ENCODE measurements at places on chromosomes 16 and 17.

DNA sequence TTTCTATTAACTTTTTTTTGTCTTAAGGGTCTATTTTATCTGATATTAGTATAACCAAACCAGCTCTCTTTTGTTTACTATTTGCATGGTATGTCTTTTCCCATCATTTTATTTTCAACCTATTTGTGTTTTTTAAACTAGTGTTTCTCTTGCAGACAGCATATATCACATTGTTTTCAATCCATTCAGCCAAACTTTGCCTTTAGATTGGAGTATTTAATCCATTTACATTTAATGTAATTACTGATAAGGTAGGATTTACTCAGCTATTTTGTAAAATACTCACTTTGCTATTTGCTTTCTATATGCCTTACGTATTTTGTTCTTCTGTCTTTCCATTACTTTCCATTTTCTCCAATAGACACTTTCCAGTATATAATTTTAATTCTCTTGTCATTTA is 108.0 kb upstream of the NACA2 start:
- no peak for DNase-seq

GRCh38 chr17:17496189-17497064 is at the start of gene RASD1:
Gene RASD1, minus strand, starts transcription at chr17:17496395. Its CDS starts 214 bp downstream, at chr17:17496181.
- DNase-seq = peak; percentile 84

- no peak for DNase-seq
Observed at GRCh38 chr16:1119766-1120576, 23.9 kb upstream of the C1QTNF8 start.

DNA sequence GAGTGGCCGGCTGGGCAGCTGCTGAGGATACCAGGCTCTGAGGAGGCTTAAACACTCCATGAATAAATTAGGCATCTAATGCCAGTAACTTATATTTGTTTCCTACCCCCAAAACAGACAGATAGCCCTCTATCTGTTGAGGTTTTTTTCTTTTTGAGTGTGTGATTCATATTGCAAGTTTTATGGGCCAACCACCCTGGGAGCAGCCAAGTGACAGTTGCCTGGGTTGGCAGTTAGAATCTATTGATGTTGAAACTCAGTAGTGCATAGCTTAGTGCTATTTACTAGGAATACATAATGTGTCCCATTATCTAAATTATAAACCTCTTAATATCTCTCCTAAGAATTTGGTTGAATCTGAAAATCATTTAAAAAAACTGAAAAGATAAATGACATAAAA is 397.4 kb downstream of the CA10 start:
- DNase-seq = no peak

GRCh38 chr16:9658164-9658563 is 524.1 kb downstream of the GRIN2A start:
- no peak for DNase-seq

DNA sequence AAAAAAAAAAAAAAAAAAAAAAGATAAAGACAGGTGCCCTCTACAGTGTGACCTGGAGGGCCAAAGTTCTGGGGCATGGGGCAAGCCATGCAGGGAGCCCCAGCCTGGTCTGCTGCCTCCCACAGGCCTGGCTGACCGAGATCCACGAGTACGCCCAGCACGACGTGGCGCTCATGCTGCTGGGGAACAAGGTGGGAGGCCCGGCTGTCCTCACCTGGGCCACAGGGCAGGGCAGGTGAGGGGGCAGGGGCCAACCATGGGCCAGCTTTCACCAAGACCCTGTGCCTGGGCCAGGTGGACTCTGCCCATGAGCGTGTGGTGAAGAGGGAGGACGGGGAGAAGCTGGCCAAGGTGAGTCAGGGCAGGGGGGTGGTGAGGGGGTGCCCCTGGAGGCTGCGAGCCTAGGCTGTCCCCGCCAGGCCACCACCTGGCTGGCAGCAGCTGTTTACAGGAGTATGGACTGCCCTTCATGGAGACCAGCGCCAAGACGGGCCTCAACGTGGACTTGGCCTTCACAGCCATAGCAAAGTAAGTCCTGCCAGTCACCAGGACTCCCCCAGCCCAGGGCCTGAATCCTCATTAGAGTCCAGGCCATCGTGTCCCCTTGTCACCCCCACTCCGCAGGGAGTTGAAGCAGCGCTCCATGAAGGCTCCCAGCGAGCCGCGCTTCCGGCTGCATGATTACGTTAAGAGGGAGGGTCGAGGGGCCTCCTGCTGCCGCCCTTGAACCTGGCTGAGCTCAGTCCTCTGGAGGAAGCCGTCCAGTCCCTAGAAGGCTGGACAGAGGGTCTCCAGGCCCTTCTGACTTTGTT is 2.7 kb upstream of the TRAF7 start:
- DNase-seq = peak; percentile 41

DNA sequence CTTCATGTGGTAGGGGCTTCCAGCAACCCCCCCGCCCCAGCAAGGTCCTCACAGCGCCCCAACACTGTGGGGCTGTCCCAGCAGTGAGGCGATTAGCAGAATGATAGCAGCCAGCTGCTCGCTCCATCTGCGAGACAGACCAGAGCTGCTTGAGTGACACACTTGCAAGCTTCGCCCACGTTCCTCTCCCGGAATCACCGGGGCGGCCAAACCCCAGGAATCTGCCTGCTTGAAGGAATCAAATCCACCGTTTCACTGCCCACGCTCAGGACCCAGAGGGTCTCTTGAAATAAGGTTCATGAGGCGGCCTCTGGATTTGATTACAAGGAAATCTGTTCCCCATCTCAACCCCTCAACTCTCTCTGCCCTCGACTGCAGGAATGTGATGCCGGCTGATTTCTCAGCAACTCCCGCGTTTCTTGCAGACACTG is 356.0 kb downstream of the C16orf95 start:
- no peak for DNase-seq
